ENCODE measurements at places on chromosomes 12 and 14. TPM values are rescaled to one million over a fixed set of nuclear protein-coding genes. Genes with fewer than 3 reads are reported as not detected.

Gene TDRD9
- not detected for total RNA-seq

DNA sequence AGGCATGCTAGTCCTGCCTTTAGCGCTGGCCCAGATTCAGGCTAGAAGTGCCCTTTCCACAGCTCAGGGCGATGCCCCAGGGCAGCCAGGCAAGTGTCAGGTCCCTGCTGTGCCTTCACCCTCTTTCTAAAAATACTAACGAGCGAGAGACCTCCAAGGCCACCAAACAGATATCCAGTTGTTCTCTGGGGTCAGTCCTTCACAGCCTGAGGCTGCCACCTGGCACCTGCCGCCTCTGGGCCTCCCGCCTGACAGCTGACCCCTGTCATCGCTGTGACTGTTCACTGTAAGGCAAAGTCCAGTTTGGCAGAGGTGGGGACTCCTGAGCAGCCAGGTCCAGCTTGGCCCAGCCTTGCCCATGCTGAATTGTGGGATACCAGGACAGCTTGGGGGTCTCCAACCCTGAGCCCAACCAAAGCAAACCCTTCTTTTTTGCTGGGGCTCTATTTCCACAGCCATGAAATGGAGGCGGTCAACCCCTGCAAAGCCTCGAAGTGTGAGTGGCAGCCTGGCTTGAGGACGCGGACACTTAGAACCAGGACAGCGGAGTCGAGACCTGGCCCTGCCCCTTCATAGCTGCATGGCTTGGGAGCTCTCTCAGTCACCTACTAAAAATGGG is 79.9 kb downstream of the NINJ2 start:
- no peak for DNase-seq

DNA sequence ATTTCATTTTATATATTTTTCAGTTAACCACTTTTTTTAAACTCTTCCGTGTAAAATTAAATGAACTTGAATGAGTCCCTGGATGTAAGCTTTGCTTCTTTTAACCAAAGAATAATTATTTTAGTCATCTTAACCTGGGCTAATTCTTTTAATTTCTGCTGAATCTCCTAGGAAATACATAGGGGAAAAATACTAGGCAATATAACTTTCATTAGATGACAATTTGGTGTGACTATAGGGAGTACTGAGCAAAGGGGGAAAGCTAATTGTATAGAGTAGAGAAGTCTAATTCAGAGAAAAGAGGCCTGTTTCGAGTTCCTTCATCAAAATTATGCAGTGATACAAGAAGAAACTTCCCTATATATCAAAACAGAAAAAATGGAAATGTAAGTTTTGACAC is 388.1 kb downstream of the NOVA1 start:
- no peak for DNase-seq

DNA sequence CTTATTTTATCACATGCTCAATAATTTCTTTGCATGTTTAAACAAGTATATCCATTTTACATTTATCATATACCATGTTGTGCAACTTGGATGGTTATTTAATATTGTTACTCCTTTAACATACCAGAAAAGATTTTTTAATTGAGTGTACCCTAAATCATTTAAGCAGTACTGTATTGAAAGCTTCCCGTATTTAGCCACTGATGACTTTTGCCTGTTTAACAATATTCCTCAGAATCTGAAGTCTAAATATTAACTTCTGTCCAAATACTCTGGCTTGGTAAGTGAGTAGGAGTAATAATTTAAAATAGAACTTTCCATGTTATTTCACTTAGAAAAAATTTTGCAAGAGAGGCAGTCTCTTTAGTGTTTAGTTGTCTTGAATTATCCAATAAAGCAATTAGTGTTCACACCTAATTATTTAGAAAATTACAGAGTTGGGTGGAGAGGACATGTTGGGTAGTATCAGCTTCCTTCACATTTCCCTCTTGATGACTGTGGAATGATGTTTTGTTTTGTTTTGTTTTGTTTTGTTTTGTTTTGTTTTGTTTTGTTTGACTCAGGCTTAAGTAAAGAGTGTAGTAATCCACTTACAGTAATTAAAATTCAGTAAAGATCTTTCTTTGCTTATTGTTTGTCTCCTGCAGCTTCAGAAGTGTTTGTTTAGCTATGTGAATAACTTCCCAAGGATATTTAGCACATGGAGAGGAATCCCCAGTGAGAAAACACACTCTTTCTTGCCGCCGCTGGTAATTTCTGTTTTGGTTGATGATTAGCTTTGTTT is 59.5 kb downstream of the DAAM1 start:
- DNase-seq = no peak

DNA sequence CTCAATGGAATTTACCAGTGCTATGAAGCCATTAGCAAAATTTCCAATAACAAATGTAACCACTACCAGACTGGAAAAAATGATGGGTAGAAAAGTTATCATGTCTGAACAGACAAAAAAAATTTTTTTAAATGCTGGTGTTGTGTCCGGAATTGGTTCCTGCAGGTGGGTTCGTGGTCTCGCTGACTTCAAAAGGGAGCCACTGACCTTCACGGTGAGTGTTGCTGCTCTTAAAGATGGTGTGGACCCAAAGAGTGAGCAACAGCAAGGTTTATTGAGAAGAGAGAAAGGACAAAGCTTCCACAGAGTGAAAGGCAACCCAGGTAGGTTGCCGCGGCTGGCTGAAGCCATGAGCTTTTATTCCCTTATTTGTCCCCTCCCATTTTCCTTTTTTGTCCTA is at the start of gene TAS2R43:
TSS of gene TAS2R43 (minus strand) at position 186 of the 400 bp plus-strand sequence. CDS start at position 102, 84 bp downstream.
- no peak for DNase-seq

Measured in naive thymus-derived CD4-positive, alpha-beta T cell (primary cell).